Activated CD8-positive, alpha-beta T cell treated with anti-CD3 and anti-CD28 coated beads, Interleukin-2, amount 10 ng/mL, durations not matched to agents 7 days and 5 days (primary cell): ENCODE measurements at places on chromosomes 2 and 18.

DNA sequence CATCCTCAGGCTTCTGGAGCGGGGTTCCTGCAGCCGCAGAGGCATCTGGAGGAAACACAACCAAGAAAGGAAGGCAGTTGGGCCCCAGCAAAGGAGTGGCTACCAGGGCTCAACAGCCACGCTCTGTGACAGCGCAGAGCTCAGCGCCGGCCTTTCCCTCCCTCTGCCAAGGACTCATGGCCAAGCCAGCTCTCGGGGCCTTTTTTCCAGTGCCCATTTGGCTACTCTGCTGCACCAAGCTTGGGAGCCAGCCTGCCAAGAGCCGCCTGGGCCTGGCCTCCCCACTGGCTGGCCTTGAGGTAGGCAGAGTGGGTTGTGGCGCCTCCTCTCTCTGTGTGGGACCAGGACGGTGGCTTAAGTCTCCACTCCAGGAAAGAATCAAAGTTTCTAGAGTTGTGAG is 7.2 kb upstream of the CCDC74A start:
- DNase-seq = no peak

- peak; percentile 76 for DNase-seq
These were observed 34.8 kb downstream of the LBH start for GRCh38 chr2:30266051-30266621.

GRCh38 chr18:12886498-12887126 is 2.6 kb upstream of the PTPN2 start:
- no peak for DNase-seq

DNA sequence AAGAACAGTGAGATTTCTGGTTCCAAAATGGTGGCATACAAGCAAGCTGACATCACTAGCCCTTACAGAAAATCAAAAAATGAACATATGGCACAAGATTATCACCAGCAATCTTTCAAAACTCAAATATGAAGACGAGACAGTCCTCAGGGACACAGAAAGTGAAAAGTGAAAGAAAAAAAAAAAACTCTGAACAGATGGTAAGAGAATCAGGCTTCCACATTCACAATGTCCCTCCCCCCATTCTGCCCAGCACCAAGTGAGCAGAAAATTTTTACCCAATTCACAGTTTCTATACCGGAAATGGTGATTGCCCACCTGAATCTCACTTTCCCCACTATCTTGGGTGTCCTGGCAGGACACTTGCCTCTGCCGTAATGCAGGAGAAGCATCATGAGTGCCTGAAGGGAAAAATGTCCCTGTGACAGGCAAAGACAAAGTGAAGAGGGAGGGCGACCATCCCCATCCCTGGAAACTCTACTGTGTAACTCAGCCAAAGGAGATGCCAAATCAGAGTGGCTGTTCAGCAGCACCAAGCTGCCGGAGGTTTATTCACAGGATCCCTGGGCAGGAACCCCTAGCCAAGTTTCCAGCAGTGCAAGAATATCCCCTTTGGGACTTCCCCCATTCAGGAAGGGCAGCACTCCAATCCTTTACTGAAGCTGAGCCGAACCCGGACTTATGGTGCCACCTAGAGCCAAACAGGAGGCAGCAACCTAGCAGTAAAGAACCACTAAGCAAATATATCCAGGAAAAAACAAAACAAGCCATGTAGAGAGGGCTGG is 312.2 kb downstream of the LRATD1 start:
- no peak for DNase-seq

DNA sequence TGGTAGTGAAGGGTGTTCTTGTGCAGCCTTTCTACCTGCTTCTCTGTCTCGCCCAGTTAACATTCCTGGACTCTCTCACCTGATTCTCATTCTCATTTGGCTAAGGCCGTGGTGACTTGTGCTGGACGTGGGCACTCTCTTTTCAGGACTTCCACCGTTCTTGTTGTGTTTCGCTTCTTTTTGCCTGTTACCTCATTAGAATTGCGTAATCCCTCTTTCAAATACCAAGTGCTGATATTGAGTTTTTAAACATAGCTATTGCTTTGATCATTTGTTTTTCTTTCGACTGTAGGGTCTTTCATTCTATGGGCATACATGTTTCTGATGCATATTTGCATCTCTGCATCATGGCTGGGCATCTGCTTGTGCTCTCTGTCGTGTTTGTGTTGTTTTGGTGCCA is 287.0 kb downstream of the ALPK2 start:
- no peak for DNase-seq

GRCh38 chr2:239093542-239093941 is 245.7 kb downstream of the TWIST2 start:
- DNase-seq = no peak

GRCh38 chr2:22326250-22326649 is 1058.7 kb upstream of the KLHL29 start:
- no peak for DNase-seq

- DNase-seq = no peak
These were observed 492.4 kb upstream of the ACVR2A start for GRCh38 chr2:147352264-147353071.

DNA sequence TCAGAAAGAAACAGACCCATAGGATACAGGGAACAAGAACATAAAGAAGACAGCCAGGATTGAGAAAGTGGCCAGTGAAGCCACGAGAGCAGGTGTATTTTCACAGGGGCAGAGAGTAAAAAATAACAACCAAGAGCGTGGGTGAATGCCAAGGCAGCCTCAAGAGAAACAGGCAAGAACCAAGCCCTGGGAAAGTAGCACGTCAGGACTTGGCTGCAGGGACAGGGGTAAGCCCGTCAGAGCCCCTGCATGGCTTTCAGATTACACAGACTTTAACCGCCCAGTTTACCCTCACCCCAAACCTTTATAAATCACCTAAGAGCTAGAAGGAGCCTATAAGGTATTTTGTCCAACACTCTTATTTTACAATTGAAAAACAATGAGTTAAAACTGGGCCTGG is 43.7 kb downstream of the ARL4C start:
- DNase-seq = peak; percentile 46

- DNase-seq = no peak
These were observed 8.0 kb downstream of the ALLC start for GRCh38 chr2:3665886-3666612.

- DNase-seq = no peak
These were observed 105.7 kb upstream of the RASGRP3 start for GRCh38 chr2:33370636-33371265.

DNA sequence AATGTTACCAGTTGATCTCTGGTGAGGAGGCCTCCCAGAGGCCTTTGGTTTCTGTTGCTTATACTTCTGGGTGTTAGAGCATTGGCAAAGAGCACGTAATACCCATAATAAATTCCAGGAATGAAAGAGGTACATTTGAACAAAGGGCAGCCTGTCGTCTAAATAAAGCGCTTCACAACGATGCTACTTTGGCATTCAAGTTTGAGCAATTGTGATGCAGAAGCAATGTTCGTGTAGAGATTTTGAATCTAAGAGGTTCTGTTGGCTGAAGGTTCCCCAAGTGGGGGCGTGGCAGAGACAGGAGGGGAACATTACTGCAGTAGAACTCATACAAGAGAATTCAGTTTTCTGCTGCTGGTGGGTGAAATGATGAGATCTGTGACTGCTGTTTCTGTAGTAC is 27.8 kb downstream of the ZNF532 start:
- DNase-seq = no peak

- DNase-seq = no peak
These were observed 9.0 kb downstream of the HOXD8 start for GRCh38 chr2:176138526-176138922.

GRCh38 chr18:35753306-35753910 is 171.9 kb downstream of the GALNT1 start:
- no peak for DNase-seq

DNA sequence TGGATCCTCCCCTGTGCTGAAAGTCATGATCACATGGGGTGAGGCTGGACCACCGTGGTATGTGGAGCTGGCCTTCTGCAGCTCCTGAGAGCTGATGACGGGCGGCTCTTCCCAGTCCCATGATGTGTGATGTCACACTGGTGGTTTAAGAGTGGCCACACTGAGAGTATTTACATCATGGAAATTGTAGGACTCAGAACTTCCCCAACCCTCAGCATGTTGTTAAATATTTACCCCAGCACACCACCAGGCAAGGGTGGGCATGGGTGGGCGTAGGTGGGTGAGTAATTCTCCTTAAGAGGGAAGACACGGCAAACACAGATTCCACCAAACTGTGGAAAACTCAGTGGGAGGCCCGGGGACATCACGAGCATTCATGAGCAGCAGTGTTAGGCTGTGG is 106.8 kb downstream of the ALPK2 start:
- no peak for DNase-seq
